PC-3 (cell line): ENCODE measurements at places on chromosomes 1 and 21. TPM values are rescaled to one million over a fixed set of nuclear protein-coding genes. Genes with fewer than 3 reads are reported as not detected.
A peak's percentile ranks its signal among the peaks of the same experiment; 100 is the strongest.

- H3K4me1 ChIP-seq: peaks cover 29% of the 10 kb centered on the region
- H3K27me3 ChIP-seq: no peaks in the 10 kb centered on the region
- no peak overlapping the region for H3K27ac ChIP-seq
- no peak for DNase-seq
These were observed 1.6 kb upstream of the CDC14A start for GRCh38 chr1:100350787-100351094.

GRCh38 chr1:198462365-198463019 is 78.0 kb downstream of the ATP6V1G3 start:
- peak; percentile 80 for DNase-seq
- no peak overlapping the region for H3K4me3 ChIP-seq
- peak overlapping the region; percentile 32 for H3K27ac ChIP-seq

- H3K4me1 ChIP-seq: no peaks in the 10 kb centered on the region
- DNase-seq: no peak
- H3K36me3 ChIP-seq: peaks cover 8% of the 10 kb centered on the region
These were observed at the start of gene SV2A for GRCh38 chr1:149917571-149918144. Gene SV2A (minus strand): TSS chr1:149917844. CDS start chr1:149913840, 4,004 bp downstream.

GRCh38 chr21:18274370-18274769 is 29.7 kb downstream of the CHODL start:
- H3K27ac ChIP-seq: no peak overlapping the region
- H3K36me3 ChIP-seq: no peaks in the 10 kb centered on the region
- peaks cover 24% of the 10 kb centered on the region; the same call in 1 of the 2 replicates for H3K27me3 ChIP-seq
- DNase-seq: no peak
- no peaks in the 10 kb centered on the region for H3K4me1 ChIP-seq
- no peak overlapping the region for H3K4me3 ChIP-seq

SCP2 gene
- total RNA-seq: 97.5 and 106 TPM in 2 replicates

CYYR1 gene
- total RNA-seq: not detected in 2 replicates

SMCP gene
- not detected in 2 replicates for total RNA-seq
